Activated CD4-positive, alpha-beta T cell treated with anti-CD3 and anti-CD28 coated beads for 4 hours (primary cell): ENCODE measurements at places on chromosomes 1 and 21.

DNA sequence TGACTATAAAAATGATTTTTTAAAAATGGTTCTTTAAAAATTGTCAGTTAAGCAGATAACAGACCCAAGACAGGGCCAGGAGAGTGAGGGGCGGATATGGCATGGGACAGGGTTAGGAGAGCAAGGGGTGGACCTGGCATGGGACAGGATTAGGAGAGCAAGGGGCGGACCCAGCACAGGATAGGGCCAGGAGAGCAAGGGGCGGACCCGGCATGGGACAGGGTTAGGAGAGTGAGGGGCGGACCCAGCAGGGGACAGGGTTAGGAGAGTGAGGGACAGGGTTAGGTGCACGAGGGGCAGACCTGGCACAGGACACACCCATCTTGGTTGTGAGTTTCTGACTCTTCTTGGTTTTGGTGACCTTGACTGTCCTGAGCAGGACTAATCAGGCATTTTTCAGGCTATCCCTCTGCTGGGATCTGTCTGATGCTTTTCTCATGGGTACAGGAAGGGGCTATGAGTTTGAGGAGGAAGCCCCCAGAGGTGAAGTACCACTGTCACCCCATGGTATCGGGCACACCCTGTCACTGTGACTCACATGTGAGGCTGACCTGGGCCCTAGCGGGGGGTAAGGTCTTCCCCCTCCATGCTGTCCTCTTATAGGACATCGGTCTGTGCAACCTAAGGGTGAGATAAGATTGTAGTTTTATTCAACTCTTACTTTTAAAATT, 159.0 kb upstream of the COL6A1 start:
- DNase-seq, result no peak

DNA sequence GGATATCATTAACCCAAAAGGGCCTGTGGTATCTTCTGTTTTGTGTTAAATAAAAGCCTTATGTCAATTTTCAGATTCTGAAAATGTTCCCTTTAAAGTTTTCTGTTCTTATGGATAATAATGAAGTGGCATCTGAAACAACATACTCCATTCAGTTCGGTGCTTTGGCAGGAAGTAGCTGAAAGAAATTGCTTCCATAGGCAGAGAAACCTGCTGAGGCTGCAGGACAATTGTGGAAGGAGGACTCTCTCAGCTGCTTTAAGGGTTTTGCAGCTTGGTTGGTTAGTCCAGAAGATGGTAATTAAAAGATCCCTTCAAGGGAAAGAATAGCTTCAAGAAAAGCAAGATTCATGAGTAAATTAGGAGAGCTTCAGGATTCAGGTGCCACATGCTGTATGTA, 30.5 kb upstream of the NRIP1 start:
- DNase-seq, result no peak

DNA sequence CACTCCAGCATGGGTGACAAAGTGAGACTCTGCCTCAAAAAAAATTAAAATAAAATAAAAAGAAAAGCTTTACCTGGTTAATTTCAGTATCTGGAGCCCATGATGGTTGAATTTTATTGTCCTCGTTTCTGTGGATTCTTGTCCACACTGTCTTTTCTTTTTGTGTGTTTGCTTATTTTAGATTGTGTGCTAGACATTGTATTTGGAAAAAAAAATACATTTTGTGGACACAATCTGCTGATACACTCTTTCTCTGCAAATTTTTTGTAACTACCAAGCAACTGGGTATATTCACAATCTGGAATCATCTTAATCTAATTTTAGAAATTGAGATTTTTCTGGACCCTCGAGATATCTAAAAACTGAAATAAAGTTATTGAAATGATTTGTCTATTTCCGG, 41.6 kb upstream of the PDE9A start:
- DNase-seq, result no peak

DNA sequence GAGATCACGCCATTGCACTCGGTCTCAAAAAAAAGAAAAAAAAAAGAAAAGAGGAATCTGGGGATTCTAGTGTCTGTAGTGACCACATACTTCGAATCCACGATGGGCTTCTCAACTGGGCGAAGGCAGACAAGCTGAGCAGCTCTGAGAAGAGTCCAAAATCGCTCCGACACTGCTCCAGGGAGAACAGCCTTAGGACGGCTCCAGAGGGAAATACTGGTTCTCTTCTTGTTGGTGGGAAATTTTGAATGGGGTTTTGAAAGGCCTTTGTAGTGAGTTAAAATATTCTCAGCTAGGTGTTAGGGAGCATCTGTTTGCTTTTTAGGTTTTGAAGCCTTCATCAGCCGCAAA, 18.3 kb upstream of the HJV start:
- no peak for DNase-seq

DNA sequence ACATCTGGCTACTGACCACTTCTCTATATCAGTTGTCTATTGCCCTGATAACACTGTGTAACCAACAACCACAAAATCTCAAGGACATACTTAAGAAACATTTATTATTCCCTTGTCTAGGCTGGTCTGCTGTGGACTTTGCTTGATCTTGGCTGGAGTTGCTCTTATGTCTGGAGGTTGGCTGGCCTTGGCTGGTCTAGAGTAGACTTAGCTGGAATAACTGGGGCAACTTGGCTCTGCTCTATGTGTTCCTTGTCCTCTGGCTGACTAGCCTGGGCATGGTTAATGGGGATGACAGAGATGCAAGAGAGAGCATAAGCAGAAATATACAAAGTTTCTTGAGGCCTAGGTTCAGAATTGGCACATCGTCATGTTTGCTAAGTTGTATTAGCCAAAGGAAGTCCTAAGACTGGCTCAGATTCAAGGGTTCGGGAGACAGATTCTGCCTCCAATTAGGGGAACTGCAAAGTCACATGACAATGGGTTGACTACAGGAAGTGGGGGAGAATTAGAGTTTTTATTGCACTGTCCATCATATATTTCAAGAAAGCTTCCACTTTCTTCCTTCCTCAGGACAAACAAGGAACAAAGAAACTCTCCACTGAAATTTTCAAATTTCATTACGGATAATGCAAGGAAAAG, 61.4 kb upstream of the HMCN1 start:
- no peak for DNase-seq

GRCh38 chr1:47837056-47837830, 159.9 kb downstream of the TRABD2B start:
- no peak for DNase-seq

DNA sequence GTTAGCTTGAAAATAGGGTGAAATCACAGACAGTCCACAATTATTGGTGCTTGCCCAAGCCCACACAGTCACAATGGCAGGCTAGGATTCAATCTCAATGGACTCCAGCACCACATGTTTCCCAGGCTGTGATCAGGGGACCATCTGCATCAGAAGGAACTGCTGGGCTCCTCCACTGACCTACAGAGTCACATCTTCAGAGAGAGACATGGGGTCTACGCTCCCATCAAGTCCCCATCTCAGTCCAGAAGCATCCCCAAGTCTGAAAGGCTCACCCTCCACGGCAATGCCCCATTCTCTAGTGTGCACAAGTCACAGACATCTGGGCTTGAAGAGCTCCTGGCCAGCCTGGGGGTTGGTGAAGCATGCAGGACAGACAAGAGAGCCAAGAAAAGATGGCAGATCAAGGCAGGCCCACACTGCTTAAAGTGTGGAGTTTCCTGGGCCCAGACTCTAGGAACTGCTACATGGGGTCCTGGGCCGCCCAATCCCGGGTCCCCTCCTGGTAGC, 262.5 kb downstream of the NPHP4 start:
- DNase-seq, result no peak

DNA sequence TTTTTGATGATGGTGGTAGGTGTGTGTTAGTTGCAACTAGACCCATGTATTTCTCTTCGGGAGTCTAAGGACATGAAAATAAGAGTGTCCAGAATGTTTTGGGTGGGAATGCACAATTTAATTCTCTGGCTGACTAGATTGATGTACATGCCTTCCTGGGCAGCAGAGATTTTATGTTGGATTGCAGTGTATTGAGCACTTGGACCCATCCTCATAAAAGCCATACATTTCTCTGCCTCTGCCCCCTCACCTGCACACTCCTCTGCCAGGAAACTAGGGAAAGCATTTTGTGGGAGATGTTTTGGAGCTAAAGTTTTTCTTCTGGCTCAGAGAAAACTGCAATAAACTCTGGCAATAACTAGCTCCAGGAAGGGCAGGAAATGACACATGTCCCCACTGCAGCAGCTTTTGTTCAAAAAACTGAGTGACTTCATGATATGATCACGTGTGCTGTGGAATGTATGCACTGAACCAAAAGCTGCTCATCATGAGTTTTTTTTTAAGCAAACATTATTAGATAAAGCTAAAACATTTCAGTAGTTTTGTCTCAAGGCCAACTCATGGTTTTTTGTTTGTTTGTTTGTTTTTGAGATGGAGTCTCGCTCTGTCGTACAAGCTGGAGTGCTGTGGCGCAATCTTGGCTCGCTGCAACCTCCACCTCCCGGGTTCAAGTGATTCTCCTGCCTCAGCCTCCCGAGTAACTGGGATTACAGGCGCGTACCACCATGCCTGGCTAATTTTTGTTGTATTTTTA, 17.6 kb downstream of the RIT1 start:
- DNase-seq, result peak; percentile 17

GRCh38 chr1:184276416-184276815, 110.4 kb upstream of the C1orf21 start:
- DNase-seq, result no peak

- DNase-seq, result no peak
These were observed 88.2 kb downstream of the NTPCR start for GRCh38 chr1:233038581-233038980.
